ENCODE measurements at places on chromosomes 5 and 9. TPM values are rescaled to one million over a fixed set of nuclear protein-coding genes. Genes with fewer than 3 reads are reported as not detected.

Gene TMEM174
- polyA plus RNA-seq, result not detected

Gene NRG2
- polyA plus RNA-seq, result 0.08 TPM

Gene MYMK
- polyA plus RNA-seq, result not detected

Gene CCDC187
- polyA plus RNA-seq, result not detected

All from immature natural killer cell (primary cell).